ENCODE measurements at places on chromosomes 16 and 17. TPM values are rescaled to one million over a fixed set of nuclear protein-coding genes. Genes with fewer than 3 reads are reported as not detected.

DNA sequence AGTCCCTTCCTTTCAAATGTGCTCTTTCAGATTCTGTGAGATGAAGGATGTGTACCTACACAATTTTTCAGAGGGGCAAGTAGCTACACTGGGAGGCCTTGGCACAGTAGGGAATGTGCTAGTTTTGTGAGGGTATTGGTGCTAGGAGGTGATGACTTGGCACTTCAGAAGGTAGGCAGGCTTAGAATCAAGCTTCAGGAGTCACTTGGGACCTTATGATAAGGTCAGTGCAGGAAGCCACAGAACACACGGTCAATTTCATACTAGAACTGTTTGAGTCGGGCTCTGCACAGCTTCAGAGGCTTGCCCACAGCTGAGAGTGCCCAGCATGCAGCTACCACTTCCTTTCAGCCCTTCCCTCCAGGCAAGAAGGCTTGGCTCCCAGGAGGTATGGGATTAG, 6.1 kb downstream of the CMTM1 start:
- H3K4me1 ChIP-seq: peaks cover 15% of the 10 kb centered on the region
- peak; percentile 40 for DNase-seq
- H3K27ac ChIP-seq: no peak overlapping the region
- H3K4me3 ChIP-seq: no peak overlapping the region

GRCh38 chr16:46974352-46974751, 878 bp upstream of the DNAJA2 start:
- peak; percentile 42 for DNase-seq
- peaks cover 13% of the 10 kb centered on the region for H3K4me1 ChIP-seq
- H3K27me3 ChIP-seq: no peaks in the 10 kb centered on the region
- peak overlapping the region; percentile 83 for H3K27ac ChIP-seq
- peaks cover 27% of the 10 kb centered on the region for H3K36me3 ChIP-seq
- H3K4me3 ChIP-seq: peak overlapping the region; percentile 95

Gene ITGAL
- not detected for polyA plus RNA-seq

Gene CCL1
- polyA plus RNA-seq: not detected

- H3K27me3 ChIP-seq: peaks cover 7% of the 10 kb centered on the region
- no peak overlapping the region for H3K27ac ChIP-seq
- H3K4me3 ChIP-seq: no peak overlapping the region
- DNase-seq: peak; percentile 11
- H3K4me1 ChIP-seq: no peaks in the 10 kb centered on the region
These were observed 296.6 kb downstream of the WWOX start for GRCh38 chr16:78396046-78396445.

Gene RDM1
- 6.1 TPM for polyA plus RNA-seq

DNA sequence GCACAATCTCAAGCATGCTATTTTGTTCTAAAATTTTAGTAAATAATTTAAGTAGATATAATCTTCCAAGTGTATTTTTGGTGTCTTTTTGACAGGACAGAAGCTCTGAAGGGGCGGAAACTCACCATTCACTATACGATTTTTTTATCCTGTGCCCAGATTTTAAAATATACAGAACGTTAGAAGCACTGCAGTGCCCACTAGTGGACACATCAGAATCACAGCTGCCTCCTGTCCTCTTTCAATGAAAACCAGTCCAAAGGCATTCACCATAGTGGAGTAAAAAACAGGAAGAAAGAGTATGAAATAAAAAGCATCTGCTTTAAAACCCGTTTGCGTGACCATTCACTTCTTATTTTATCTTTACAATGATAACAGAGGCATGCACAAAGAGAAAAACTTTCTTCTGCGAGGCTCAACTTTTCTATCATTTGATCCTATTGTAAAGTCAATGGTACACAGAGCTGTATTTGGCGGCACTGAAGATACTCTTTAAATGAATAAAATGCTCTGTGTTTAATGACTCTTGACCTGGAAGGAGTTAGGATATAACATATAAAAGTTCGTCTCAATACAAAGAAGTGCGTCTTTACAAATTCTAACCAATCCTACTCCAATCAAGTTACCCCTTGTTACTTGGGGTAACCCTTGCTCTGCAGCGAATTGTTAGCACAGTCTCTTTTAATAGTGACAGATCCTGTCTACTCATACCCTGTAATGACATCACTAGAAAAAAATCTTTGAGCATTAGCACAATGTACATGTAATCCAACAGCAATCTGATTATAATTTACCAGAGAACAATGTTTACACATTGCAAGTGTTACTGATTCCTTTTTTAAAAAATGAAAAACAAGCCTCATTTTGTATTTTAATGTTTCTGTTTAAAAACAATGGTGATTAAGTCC, 339.8 kb upstream of the PSMD7 start:
- no peak overlapping the region for H3K27ac ChIP-seq
- no peaks in the 10 kb centered on the region for H3K4me1 ChIP-seq
- no peaks in the 10 kb centered on the region for H3K27me3 ChIP-seq

Gene MMP25
- polyA plus RNA-seq: not detected

Gene ZPBP2
- polyA plus RNA-seq: not detected

Gene ARHGAP23
- 1.6 TPM for polyA plus RNA-seq

GRCh38 chr17:31394544-31394943, 3.1 kb downstream of the RAB11FIP4 start:
- no peak overlapping the region for H3K27ac ChIP-seq
- H3K36me3 ChIP-seq: no peaks in the 10 kb centered on the region
- H3K4me3 ChIP-seq: no peak overlapping the region
- peak; percentile 73 for DNase-seq
- peaks cover 46% of the 10 kb centered on the region for H3K27me3 ChIP-seq

Gene SAMD14
- 0.11 TPM for polyA plus RNA-seq

Gene DBNDD1
- 9.5 TPM for polyA plus RNA-seq

- no peaks in the 10 kb centered on the region for H3K4me1 ChIP-seq
- no peaks in the 10 kb centered on the region for H3K36me3 ChIP-seq
- no peak overlapping the region for H3K4me3 ChIP-seq
- no peak overlapping the region for H3K27ac ChIP-seq
- no peak for DNase-seq
- no peaks in the 10 kb centered on the region for H3K27me3 ChIP-seq
These were observed 110.2 kb upstream of the CACNG5 start for GRCh38 chr17:66724581-66725341.

DNA sequence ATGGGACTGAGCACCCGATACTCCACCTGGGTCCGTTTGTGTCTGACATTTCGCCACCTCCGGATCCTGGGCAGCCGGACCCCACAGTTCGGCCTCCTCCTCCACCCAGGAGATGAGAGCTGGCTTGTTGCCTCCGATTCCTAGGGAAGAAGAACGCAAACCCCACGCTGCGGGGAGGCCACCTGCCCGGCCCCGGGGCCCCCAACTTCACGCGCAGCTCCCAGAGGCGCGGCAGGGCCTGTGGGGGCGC, 542 bp downstream of the ZNF764 start:
- no peak for DNase-seq
- no peaks in the 10 kb centered on the region for H3K27me3 ChIP-seq
- H3K4me3 ChIP-seq: peak overlapping the region; percentile 66
- H3K4me1 ChIP-seq: peaks cover 26% of the 10 kb centered on the region

- no peak overlapping the region for H3K27ac ChIP-seq
- H3K27me3 ChIP-seq: peaks cover 57% of the 10 kb centered on the region
- H3K36me3 ChIP-seq: no peaks in the 10 kb centered on the region
- H3K4me3 ChIP-seq: no peak overlapping the region
These were observed 187.4 kb upstream of the TNRC6C start for GRCh38 chr17:77771145-77771544.

- H3K36me3 ChIP-seq: peaks cover 38% of the 10 kb centered on the region
- H3K27me3 ChIP-seq: no peaks in the 10 kb centered on the region
- no peak overlapping the region for H3K27ac ChIP-seq
These were observed 10.3 kb downstream of the KCTD13 start for GRCh38 chr16:29915590-29916247.

Gene KRT9
- polyA plus RNA-seq: not detected

Measured in K562 (cell line).